ENCODE measurements at places on chromosomes 7 and 10.

- DNase-seq, result no peak
Observed at GRCh38 chr10:78079411-78079810, 45.7 kb downstream of the RPS24 start.

- DNase-seq, result no peak
Observed at GRCh38 chr10:103911021-103911459, 6.9 kb downstream of the STN1 start.

- no peak for DNase-seq
Observed at GRCh38 chr7:111732923-111733322, 170.6 kb upstream of the IMMP2L start.

- DNase-seq, result no peak
Observed at GRCh38 chr7:66769833-66770512, 29.4 kb downstream of the RABGEF1 start.

DNA sequence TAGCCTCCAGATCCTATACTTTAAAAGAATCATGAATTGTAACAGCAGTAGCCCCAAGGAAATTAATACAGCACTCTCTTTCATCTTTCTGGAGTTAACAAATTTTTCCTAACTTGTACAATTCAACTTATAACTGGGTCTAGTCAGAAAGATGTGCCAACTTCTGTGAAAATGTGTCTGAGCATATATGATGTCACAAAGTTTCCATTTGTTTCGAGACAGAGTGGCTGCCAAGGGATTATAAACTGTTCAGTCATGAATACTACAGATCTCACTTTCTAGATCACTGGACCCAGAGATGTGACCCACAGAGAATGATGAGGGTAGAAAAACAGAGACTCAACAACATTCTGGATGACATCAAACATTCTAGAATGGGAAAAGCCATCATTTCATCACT lies 249.2 kb upstream of the PHF14 start:
- no peak for DNase-seq

DNA sequence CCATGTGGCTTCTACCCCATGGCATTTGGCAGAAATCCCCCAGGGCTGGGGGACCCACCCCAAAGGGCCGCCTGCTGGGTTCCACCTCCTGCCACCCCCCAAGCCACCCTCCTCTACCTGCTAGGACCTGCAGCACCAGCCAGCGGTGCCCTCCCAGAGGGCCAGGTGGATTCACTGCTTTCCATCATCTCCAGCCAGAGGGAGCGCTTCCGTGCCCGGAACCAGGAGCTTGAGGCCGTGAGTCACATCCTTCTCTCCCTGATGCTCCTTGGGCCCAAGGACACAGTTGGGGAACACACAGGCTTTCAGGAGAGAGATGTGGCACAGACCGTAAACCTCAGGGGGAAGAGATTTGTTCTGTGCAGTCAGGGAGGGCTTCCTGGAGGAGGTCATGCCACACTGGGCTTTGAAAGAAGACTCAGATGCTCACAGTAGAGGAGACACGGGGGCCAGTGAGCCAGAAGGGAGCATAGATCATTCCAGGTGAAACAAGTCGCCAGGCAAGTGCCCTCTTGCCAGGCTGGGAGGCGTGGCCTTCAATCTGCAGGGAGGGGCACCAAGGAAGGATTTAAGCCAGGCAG lies 11.5 kb upstream of the SH2B2 start:
- no peak for DNase-seq

GRCh38 chr7:26090927-26091519 lies 61.0 kb upstream of the NFE2L3 start:
- peak; percentile 63 for DNase-seq

DNA sequence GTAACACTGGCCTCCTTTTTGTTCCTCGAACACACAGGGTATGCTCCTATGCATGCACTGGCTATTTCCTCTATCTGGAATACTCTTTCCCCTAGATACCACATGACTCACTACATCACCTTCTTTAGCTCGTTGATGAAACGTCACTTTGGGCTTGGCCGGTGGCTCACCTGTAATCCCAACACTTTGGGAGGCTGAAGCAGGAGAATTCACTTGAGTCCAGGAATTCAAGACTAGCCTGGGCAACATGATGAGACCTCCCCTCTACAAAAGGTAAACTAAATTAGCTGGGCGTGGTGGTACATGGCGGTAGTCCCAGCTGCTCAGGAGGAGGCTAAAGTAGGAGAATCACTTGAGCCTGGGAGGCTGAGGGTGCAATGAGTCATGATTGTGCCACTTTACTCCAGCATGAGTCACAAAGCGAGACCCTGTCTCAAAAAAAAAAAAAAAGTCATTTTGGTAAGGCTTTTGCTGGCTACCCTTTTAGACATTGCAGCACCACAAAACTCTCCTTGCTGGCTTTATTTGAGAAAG lies 14.5 kb downstream of the ANKIB1 start:
- no peak for DNase-seq
